ENCODE measurements at places on chromosomes 4 and X.

DNA sequence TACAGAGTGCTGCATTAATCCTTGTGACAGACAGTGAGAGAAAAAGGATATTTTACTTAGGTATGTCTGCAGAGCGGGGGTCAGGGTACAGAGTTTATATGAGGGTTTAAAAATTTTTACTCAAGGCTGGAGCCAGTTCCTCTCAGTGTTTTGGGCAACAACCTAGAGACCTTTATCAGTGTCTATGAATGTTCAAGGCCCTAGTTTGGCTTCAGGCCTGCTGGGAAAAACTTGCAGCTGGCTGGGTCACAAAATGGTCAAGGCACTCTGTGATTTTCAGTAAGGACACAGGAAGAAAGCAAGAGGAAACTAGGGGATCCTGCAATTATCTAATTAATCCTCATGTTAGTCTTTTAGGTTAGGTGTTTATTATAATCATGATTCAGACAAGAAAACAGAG is 10.8 kb upstream of the C4orf54 start:
- DNase-seq: no peak

DNA sequence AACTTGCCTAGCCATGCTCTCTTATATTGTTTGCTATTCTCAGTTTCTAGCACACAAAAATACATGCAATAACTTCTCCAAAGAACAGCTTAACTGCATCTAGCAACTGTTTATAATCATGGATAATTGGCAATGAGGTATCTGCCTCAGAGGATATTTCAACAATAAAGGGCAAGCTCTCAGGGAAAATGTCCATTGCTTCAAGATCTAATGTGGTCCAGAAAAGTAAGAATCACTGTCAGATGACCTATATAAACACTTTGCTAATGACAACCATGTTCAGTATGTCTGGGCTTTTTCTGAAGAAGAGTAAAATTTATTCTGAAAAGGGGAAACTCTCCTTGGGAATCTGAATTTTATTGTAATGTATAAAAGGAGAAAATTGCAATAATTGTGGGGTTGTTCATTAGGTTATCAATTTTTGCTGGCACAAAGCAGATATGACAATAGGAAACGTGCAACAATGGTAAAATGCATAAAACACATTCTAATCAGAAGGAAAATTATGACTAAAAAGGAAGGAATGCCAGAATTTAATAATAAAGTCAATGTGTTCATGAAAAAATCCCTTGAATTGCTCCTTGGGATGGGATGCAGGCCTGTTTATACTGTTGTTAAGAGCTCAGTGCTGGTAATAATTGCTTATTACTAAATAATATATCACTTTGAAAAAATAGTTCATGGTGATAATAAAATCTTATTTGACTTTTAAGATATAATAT is 90.3 kb downstream of the ANTXR2 start:
- no peak for DNase-seq

DNA sequence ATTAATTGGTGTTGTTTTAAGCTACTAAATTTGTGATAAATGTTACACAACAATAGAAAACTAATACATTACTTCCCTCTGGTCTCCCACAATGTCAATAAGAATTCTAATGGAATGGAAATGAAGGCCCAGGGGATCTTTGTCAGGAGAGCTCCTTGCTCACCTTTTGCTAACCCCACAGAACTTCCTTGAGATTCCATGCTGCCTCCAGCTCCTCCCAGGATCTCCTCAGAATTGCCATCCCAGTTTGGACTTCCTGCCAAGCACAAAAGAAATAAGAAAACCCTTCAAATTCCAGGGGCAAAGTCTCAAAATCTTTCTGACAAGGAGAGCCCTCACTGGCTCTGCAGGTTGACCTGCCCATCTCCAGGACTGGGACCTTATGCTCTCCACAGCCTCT is 43.2 kb downstream of the ITIH6 start:
- DNase-seq: no peak

- DNase-seq: no peak
Observed at GRCh38 chr4:149322203-149322602, 493.4 kb downstream of the IQCM start.

DNA sequence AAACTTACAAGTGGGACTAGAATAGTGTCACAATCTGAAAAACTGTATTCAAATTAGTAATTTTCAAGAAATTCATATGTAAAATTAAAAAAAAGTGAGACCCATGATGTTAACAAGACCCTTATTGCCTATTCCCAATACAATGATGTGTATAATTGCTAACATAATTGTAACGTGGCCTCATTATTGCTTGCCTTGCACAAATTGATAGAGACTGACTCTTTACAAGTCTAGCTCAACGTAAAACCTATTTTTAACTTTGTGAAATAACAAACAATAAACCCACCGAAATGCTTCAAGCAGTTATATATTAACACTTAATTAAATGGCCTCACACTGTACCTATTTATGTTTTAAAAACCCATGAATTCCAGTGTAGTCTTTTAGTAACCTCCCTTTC is 312.5 kb downstream of the DACH2 start:
- DNase-seq: no peak

DNA sequence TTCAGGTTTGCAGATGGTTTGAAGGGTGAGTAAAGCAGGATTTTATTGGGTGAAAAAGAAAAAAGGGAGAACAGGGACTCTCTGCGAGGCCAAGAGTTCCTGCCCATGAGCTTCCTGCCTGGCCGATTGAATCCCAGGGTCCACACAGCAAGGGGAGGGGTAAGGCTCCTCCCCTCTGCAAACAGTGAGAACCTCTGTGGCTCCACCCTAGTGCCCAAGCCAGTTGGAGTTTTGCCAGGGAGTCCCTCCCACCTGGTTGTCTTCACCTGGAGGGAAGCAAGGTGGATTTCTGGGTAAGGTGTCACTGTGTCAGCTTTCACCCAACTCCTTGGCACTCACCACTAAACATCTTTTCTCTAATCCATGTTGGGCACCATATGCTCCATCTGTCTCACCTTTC is 70.9 kb downstream of the PDHA2 start:
- DNase-seq: no peak

GRCh38 chrX:13985697-13986435 is 43.8 kb downstream of the GEMIN8 start:
- DNase-seq: no peak

GRCh38 chrX:67546496-67547423 is 2.9 kb downstream of the AR start:
- no peak for DNase-seq

- DNase-seq: no peak
Observed at GRCh38 chrX:139290310-139290709, 240.2 kb upstream of the F9 start.
